Fibroblast of villous mesenchyme (primary cell): ENCODE measurements at places on chromosomes 5 and 9.
A peak's percentile ranks its signal among the peaks of the same experiment; 100 is the strongest.

DNA sequence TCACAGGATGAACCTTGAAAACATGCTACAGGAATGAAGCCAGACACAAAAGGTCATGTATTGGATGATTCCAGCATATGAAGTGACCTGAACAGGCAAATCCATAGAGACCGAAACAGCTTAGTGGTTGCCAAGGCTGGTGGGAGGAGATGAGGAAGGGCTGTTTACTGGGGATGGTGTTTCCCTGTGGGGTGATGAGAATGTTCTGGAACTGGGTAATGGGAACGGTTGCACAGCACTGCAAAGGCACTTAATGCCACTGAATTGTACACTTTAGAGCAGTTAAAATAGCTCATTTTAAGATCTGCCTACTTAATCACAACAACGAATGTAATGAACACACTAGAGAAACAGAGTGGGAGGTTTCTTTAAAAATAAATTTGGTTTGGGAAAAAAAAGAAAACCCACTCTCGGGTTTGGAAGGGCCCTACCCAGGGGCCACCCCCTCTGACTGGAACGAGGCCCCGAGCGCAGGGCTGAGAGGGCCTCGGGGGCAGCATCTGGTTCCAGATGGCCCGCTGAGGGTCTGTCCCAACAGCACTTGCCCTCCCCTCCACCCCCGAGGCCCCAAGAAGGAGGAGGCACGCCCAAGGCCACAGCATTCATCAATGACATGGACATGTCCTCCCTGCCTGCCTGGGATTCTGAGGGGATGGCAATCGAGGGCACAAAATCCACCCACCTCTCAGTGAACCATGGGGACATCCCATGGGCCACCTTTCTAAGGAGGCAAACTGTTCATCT lies 31.7 kb downstream of the SARDH start:
- no peak for DNase-seq

DNA sequence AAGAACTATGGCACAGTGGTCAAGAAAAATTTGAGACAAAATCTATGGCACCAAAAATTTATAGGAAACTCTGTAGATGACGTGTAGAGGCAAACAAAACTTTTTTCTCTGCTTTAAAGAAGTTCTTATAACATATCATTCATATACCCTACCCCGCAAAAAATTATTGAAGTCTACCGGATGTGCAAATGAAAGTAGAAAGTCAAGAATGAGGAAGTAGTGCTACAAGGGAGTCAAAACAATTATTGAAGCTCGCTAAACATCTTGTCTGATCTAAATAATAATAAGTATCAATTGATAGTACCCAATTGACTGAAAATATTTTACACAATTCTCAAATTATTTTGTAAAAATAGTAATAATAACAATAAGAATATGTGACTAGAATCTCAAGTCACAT lies 398.5 kb downstream of the TAF11L14 start:
- DNase-seq, result no peak

- DNase-seq, result peak; percentile 41
These were observed 46.5 kb downstream of the PTBP3 start for GRCh38 chr9:112286926-112287325.

GRCh38 chr9:79369676-79370075 lies 202.1 kb upstream of the TLE4 start:
- DNase-seq, result no peak

- no peak for DNase-seq
These were observed 131.9 kb upstream of the KLF4 start for GRCh38 chr9:107621436-107621835.

DNA sequence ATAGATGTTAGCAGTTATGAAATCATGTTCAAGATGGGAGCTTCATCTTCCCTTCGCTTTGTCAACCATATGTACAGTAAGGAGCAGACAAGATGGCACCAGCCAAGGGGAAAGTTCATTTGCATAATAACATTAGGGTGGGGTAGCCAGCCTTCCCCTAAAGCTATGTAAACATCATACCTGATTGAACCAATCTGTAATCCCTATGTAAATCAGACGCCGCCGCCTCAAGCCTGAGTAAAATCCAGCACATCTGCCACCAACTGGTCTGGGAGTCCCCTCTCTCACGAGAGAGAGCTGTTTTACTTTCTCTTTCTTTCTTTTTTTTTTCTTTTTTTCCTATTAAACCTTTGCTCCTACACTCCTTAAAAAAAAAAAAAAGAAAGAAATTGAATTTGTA lies 30.8 kb upstream of the REEP2 start:
- DNase-seq, result peak; percentile 64

DNA sequence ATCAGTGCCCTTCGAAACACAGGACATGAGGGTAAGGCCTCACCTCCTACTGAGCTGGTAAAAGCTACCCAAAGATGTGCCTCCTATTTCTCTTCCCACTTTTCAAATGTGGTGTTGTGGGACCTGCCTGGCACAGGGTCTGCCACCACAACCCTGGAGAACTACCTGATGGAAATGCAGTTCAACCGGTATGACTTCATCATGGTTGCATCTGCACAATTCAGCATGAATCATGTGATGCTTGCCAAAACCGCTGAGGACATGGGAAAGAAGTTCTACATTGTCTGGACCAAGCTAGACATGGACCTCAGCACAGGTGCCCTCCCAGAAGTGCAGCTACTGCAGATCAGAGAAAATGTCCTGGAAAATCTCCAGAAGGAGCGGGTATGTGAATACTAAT lies 1.9 kb downstream of the IRGM start:
- no peak for DNase-seq

DNA sequence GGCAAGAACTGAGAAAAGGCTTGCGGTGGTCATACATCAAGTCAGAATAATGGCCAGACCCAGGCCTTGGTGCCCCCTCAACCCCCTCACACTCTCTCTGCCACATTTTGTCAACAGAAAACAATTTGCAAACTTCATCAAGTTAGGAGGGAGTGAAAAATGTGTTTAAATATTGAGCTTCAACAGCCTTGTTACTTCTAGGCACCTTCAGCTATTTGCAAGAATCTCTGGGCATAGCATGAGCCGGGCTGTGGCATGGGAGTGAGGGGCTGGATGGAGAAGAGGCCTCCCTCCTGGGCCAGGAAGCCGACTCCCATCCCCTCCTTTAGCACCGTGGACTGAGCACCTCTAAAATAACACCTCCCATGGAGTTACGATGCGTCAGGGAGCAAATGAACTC lies 52.2 kb upstream of the GRHPR start:
- DNase-seq, result no peak

DNA sequence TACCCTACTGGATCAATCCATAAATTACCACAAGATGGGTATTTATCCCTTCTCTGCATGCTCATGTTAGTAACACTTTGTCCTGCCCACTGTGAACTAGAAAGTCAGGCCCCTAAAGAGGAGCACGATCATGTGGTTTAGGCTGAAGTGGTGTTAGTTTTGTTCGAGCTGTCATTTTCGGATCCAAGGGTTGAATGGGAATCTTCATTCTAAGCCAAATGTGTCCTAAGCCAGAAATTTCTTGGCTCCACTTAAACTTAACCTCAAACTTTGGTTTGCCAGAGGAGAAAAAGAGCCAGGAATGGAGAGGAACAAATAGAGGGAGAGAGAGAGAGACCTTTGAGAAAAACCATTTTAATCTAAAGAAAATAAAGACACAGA lies 837.7 kb upstream of the ZNF608 start:
- no peak for DNase-seq

- no peak for DNase-seq
These were observed 88.7 kb downstream of the DEPDC1B start for GRCh38 chr5:60611099-60611740.

DNA sequence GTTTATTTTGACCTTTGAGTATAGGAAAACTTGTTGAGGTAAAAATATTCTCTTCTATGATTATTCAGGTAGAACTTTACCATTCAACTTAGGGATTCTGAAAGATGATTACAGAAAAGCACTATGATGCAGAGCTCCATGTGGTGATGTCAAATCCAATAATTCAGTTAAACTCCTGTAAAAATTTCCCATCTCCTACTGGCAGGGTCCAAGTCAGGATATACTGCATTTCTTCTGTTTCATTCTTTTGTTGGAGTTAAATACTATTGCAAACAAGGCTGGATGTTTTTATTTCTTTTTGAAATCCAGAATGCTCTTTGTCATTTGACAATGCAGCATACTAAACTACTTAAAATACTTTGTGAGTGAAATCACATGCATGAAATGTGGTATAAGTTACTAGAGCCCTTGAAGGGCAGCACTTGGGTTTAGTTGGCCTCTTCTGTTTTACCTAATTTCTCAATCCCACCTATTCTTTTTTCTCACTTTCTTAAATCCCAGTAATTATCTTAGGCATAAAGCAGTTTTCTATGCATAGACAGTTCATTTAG lies 204.5 kb downstream of the FBXL7 start:
- no peak for DNase-seq

DNA sequence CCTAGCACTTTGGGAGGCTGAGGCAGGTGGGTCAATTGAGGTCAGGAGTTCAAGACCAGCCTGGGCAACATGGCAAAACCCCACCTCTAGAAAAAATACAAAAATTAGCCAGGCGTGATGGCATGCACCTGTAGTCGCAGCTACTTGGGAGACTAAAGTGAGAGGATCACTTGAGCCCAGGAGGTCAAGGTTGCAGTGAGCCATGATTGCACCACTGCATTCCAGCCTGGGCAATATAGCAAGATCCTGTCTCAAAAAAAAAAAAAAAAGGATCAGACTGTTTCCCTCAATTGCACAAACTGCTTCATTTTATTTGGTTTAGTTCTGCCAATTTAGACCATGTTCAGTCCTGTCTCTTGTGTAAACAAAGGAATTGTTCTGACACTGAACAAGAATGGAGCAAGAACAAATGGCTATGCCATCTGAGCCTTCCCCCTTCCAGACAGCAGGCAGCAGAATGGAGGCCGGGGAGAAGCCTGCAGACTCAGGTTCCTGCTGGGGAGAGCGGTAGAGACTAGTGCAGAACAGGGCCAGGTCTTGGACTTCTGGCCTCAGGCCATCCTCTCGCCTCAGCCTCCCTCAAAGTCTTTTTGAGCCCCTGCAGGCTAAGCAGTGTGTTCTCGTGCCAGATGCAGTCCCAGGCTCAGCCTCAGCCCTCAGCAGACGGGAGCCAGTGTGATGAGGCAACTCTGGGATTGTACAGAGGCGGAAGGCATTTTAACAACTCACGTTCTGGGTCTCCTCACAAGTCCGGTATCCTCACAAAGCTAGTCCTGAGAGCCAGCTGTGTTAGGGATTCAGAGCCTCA lies 18.2 kb downstream of the HNRNPH1 start:
- peak; percentile 69 for DNase-seq

GRCh38 chr5:80976985-80977384 lies 16.8 kb downstream of the RASGRF2 start:
- DNase-seq, result no peak

DNA sequence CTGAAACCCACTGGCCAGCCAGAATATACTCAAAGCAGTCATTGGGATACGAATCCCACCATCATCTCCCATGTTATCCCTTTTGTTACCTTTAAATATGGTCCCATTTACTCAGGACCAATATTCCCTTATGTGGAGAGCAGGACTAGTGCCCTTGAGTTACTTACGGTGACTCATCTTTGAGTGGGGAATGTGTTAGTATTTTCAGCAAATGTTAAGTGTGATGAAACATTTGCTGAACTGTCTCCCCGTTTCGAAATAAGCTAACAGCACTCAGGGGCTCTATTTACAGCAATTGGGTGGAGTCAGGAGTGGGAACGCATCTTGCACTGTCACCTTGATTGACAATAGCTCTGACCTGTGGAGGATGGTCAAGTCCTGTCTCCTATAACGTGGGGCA lies 67.4 kb downstream of the CTSL start:
- DNase-seq, result peak; percentile 96
